ENCODE measurements at places on chromosomes 1 and 21.

DNA sequence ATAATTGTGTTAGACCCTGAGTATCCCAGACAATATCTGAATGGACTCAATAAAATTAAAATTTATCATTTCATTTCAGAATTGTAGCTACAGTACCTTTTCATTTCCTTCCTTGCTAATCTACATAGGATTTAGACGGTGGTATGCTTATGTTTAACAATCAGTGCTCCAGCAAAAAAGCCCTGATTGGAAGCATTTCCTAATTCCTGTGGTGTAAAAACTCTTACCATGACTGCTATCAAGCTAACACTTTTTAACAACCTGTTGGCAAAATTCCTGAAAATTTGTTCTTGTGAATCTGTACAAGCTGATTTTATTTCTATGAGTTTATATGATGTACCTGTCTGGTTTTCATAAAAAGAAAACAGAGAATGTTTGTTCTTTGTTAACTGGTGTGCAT, 5.2 kb upstream of the FNBP1L start:
- DNase-seq, result no peak

DNA sequence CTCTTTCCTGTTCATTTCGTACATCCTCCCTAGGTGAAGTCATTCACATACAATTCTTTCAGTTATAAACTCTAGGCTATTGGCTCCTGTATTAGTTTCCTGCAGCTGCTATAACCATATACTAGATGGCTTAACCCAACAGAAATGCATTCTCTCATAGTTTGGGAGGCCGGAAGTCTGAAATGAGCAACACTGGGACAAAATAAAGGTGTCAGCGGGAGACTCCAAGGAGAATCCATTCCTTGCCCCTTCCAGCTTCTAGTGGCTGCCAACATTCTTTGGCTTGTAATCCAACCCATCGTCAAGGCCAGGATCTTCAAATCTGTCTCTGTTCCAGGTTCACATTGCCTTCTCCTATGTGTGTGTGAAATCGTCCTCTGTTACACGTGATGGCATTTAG, 71.3 kb downstream of the TOR3A start:
- no peak for DNase-seq

DNA sequence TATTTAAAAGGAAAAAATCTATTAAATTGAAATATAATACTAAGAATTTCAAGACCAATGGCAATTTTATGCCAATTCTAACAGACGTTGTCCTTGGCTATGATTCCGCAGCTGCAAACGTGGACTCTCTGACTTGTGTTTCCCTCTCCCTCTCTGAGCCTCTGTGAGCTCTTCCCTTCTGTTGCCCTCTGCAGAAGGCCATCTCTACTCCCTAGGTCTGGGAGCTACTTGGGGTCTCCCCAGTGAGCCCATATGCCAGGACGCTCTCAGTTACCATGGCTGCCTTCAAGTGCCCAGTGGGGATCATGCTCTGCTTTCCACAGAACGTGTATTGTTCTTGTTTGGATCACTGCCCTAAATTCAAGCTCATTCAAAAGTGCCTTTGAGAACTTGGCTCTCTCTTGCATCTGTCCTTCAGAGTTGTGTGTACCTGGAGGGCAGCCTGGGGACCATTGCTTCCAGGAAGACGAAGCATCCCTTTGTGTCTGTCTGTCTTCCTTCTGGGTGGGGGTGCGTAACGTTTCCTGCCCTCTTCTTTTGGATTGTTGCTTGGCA, 97.5 kb upstream of the TSPAN2 start:
- DNase-seq, result no peak

DNA sequence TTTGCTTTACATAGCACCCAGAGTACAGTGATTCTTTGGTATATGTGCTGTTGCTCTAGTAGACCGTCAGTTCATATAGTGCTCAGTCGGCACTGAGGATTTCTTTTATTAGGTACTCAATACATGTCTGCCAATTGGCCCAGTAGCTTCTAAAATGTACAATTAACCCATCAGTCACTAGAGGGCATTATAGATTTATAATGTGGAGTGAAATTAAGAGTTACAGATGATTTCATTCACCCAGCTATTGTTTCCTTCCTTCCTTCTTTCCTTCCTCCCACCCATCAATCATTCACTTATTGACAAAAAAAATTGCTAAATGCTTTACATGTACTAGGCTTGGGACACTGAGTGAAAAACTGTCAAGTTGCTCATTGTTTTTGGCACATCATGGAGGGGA, 263.6 kb upstream of the USP24 start:
- DNase-seq, result no peak

GRCh38 chr1:91026320-91026719, 4.5 kb upstream of the ZNF644 start:
- DNase-seq, result no peak

GRCh38 chr1:1941211-1941841, 22.2 kb upstream of the TMEM52 start:
- no peak for DNase-seq

DNA sequence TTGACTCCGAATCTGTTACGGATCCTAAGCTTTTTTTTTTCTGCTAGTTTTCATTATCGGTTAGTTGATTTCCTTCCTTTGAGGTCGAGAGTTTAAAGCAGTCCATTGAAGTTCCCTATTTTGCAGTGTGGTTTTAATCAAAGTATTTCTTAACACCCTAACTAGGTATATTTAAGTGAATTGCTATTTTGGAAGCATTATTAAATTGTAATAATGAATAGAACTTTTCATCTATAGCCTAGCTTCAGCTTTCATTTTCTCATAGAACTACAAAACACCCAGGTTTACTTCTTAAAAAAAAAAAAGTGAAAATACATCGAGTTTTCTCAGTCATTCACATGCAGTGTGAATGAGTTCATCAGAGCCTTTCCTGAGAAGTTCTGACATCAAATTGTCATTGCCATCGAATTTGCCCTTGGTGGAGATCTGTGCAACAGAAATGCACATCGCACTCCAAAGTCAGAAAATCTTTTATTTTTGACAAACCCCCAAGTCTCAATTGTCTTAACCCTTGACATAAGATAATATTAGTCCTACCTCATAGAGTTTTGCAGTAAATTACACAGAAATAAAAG, 1.1 kb upstream of the LBR start:
- DNase-seq, result no peak

- DNase-seq, result no peak
These were observed 228.2 kb upstream of the IRF2BP2 start for GRCh38 chr1:234838182-234838581.

DNA sequence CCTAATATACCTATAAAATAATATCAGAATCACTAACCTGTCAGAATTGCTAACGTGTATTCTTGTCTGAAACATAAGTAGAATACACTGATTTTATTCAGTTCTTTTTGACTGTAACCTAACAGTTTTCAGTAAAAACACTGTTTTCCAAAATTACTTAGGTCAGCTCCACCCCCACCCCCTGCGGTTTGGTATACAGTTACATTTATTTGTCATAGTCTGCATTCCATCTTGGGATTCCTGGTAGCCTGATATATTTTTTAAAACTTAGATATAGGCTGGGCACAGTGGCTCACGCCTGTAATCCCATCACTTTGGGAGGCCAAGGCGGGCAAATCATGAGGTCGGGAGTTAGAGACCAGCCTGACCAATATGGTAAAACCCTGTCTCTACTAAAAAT, 19.8 kb upstream of the ABCD3 start:
- DNase-seq, result no peak

DNA sequence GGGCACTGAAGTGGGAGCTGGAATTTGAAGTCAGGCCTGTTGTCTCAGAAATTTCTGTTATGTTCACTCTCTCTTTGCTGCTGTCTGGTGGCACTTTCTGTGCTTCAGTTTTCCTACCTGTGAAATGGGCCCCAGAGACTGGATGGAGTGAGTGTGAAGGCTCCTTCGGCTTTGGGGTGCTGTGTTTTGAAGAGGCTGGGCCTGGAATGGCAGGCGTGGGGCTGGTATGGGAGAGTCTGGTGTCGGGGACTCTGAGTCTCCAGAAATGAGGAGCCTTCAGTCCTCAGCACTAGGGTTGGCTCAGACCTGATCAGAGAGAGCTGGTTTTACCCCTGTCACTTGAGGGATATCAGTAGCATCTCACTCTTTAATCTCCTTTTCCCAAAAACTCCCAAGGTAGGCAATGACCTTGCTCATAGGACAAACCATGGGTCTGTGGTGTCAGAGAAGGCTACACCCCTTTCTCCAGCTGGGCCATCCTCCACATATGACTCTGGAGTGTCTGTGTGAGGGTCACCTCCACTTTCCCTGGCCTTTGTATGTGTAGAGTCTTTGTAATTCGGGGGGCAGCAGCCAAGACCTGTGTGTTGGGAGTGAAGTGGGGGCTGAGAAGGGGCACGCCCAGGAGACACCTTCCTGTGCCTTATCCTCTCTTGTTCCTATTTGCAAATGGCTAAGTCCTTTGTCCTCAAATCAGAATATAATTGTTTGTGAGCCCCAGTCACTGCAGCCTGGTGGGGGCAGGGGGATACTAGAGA, 279.9 kb downstream of the PTPRU start:
- no peak for DNase-seq

- DNase-seq, result no peak
These were observed 221.3 kb downstream of the USH2A start for GRCh38 chr1:216201946-216202345.

GRCh38 chr1:59279645-59280044, 17.2 kb upstream of the FGGY start:
- no peak for DNase-seq

DNA sequence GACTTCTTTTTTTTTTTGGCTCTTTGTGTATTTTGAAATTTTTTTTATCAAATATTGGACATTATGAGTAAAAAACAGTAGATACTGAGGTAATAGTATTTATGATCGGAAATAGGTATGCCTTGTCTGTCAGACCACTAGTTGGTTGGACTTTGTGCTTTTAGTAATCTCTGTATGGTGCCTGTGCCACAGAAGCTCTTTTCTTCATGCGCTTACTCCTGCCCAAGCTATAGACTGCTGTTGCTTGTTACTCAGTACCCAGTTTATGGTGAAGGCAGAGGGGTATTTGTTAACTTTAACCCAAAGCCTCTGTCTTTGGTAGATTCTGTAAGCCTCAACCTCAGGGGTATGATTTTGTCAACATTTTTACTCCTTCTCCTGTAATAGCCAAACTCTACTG, 8.6 kb downstream of the SLC30A7 start:
- no peak for DNase-seq

DNA sequence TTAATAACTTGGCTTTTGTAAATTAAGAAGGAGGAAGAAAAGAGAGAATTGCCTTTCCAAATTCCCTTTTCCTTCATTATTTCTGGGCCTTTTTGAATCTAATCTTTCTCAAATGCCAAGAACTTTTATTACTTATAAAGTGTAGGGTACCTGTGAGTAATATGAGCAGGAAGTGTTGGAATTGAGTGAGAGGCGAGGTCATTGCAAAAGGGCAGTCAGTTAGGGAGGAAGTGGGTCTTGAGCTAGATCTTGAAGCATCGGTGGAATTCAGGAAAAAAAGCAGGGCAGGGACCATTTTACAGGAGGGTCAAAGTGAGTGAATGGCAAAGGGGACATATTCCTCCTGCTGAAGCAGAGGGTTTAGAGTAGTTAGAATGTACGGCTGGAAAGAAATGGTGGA, 23.4 kb downstream of the DDI2 start:
- no peak for DNase-seq

- no peak for DNase-seq
These were observed 54.9 kb downstream of the MAB21L3 start for GRCh38 chr1:116166011-116166571.

DNA sequence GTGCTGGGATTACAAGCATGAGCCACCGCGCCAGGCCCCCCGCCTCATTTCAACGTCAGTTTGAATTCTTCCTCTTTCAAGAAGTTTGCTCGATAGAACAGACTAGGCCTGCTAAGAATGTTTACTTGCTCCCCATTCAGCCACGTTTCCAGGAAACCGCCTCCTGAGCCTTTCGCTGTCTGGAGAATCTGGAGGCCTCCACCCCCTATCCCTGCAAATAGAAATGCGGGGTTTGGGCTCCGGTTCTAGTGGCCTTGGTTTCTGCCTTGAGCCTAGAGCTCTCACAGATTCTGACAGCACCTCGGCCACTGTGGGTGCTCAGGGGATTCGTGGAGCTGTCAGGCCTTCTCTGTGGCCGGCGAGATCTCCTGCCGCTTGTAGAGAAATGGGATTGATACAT, 84.3 kb downstream of the UBIAD1 start:
- DNase-seq, result no peak

- no peak for DNase-seq
These were observed 64.9 kb downstream of the FHAD1 start for GRCh38 chr1:15311880-15312279.

GRCh38 chr1:192929597-192929996, 120.8 kb downstream of the RGS2 start:
- no peak for DNase-seq

DNA sequence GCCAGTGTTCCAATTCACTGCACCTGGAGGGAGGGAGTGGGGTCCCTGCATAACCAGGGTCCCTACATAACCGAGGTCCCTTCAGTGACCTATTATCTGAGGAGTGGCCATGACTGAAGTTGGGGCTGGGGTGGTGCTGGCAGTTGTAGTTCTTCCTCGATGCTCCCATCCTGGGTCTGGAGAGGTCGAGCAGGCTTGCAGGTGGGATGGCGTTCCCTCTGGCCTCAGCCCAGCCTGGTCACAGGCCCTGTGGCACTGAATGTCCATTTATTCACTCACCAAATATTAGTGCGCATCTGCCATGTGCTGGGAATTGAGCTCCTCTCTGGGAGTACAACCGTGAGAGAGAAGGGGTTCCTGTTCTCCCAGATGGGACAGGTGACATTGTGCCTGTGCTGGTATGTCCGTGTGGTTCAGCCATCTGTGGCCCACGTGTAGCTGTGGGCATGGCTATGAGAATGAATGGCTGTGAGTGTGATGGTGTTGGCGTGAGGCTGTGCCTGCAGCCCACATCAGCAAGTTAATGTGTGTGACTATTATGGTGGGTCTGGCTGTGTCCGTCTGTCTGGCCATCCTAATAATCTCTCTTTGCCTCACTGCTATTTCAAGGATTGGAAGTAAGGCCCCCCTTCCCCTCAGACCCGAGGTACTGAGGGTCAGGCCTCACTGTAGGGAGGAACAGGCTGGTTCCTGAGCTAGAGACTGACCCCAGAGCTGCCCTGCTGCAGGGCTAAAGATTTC, 3.9 kb upstream of the SLC6A9 start:
- DNase-seq, result no peak

GRCh38 chr1:65319141-65319540, 9.8 kb downstream of the DNAJC6 start:
- no peak for DNase-seq

GRCh38 chr1:942411-942821, 16.6 kb downstream of the NOC2L start:
- DNase-seq, result no peak

GRCh38 chr1:90382161-90382560, 334.9 kb downstream of the BARHL2 start:
- no peak for DNase-seq

DNA sequence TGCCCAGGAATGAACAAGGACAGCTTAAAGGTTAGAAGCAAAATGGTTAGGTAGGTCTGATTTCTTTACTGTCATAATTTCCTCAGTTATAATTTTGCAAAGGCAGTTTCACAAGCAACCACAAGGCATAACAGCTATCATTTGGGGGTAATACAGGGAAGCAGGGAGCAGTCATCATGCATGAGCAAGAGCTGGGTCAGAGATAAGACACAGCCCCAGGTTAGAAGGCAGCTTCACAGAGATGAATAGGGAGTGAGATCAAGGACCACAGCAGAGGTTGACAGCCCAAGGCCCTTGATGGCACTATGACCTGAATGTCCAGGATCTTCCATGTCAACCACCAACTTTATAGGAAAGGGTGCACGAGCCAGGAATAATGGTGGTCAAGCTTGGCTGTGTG, 9.0 kb upstream of the CSRP1 start:
- no peak for DNase-seq

- no peak for DNase-seq
These were observed 23.3 kb downstream of the SUSD4 start for GRCh38 chr1:223340637-223341036.

GRCh38 chr1:202237052-202237451, 43.5 kb downstream of the LGR6 start:
- DNase-seq, result no peak

GRCh38 chr1:210248341-210248740, 15.7 kb downstream of the SERTAD4 start:
- no peak for DNase-seq

Data from activated T-cell treated with anti-CD3 and anti-CD28 coated beads, Interleukin-2, amount 50 U/mL, for 1 hour (primary cell).